ENCODE measurements at places on chromosomes 12 and 14.

DNA sequence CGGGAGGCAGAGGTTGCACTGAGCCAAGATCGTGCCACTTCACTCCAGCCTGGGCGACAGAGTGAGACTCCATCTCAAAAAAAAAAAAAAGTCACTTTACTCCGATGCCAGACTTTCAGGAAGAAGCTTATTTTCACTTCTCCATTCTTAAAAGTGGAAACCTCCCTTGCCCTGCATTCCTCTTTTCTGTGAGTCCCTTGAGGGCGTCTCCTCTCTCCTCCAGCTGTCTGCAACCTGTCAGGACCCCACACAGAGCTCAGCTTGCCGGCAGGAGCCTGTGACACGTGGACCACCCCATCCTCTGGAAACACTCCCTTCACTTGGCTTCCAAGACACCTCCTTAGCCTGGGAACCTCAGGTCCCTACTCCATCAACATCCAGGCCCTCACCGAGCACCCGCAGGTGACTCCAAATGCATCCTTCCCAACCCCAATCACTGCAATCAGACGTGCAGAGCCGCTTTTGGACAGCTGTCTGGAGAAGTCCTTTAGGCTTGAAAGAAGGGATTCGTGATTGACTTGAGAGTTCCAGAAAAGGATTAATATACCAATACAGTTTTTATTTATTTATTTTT, 34.3 kb downstream of the SLC15A4 start:
- no peak for DNase-seq

GRCh38 chr12:116220756-116221155, 56.7 kb downstream of the MED13L start:
- DNase-seq, result no peak

- DNase-seq, result no peak
Observed at GRCh38 chr14:72605096-72605920, 288.6 kb downstream of the DPF3 start.

- DNase-seq, result no peak
Observed at GRCh38 chr14:62123961-62124360, 361.7 kb downstream of the SNAPC1 start.

- no peak for DNase-seq
Observed at GRCh38 chr14:50784683-50785456, 46.1 kb downstream of the NIN start.

GRCh38 chr12:24850496-24850895, 98.4 kb downstream of the BCAT1 start:
- DNase-seq, result no peak

- DNase-seq, result no peak
Observed at GRCh38 chr12:28652239-28652638, 462.0 kb downstream of the CCDC91 start.

- no peak for DNase-seq
Observed at GRCh38 chr12:133130808-133131128, 341 bp downstream of the ZNF10 start.

- DNase-seq, result no peak
Observed at GRCh38 chr14:33393231-33393894, 454.7 kb downstream of the NPAS3 start.
